Inflammatory macrophage treated with lipopolysaccharide for 4 hours (primary cell): ENCODE measurements at places on chromosomes 3 and 15.

- DNase-seq: no peak
These were observed 47.5 kb upstream of the SELENOK start for GRCh38 chr3:53939086-53939582.

GRCh38 chr15:90040618-90041017 is 39.5 kb downstream of the ZNF710 start:
- DNase-seq: no peak

GRCh38 chr3:71309342-71309741 is 274.2 kb downstream of the FOXP1 start:
- DNase-seq: peak; percentile 8

DNA sequence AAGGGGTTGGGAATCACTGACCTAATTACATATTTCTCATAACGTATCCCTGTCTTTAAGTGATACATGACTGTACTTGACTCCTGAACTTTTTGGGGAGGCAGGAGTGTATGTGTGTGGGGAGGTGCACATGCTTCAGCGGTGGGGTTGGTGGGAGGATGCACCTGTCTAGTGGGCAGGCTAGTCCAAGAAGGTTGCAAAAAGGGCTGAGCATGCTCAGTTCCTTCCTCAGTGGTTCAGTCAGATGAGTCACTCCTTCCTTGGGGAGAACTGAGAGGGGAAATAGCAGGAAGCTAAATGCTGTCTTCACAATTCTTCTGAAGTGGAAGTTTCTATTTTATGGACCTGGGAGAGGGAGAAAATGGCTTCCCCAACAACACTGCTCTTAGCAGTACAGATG is 24.6 kb upstream of the AP4E1 start:
- peak; percentile 90 for DNase-seq

DNA sequence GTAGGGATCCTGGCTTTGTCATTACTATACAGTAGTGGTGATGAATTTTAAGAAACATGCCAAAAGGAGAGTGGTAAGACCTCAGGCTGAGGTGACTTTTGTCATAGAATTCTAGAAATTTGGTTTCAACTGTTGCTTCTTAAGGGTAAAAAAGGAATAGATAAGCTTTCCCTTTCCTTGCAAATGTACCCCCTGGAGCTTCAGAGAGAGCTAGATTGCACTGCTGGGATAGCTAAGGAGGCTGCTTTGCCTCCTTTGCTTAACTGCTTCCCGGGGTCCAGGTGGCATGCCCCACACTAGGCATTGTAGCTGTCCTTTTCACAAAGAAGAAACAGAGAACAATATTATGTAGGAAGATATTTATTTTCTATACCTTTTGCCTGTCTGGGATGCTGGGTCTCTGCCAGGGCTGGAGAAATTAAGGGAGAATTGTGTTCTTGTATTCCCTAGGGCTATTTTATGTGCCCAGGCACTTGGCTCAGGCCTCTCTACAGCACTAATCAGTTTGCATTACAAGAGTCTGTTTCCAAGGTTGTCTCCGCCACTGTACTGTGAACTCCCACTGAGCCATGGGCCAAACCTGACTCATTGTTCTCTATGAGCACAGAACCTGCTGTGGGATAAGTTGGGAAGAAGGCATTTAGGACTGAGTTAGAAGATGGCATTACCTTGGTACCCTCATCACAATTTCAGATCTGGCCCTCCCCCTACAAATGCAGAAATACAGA is 460.0 kb downstream of the PDCD6IP start:
- no peak for DNase-seq

DNA sequence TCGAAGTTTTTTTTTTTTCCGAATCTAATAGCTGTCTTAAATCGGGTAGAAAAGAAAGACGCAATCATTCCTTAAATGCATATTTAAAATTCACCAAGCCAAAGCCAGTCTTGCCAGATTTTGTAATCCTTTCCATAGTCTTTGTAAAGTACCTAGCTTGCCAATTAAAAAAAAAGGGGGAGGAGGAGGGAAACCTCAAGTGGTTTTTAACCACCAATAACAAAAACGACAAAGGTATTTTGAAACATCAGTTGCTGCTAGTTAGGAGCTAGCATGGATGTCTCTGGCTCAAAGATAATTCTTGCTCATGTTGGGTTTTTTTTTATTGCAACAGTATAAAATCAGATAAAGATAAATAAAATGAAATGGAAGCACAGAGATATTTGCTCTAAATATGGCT is 187.9 kb downstream of the MECOM start:
- no peak for DNase-seq

DNA sequence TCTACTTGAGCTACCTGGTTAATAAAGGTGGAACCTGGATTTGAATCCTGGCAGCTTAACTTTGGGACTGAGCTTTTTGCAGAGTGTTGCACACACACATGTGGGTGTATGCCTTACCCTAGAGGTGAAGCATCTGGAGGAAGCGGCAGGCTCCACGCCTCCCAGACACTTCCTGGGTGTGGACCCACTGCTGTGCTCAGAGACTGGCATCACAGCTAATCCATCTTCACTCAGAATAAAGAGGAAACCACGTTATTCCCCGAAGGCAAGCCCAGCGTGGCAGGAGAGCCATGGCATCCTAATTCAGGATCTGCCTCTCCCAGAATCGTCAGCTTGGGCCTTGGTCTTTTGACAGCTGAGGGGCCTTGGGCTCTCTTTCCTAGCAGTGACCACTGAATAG is 25.5 kb downstream of the CCDC13 start:
- peak; percentile 46 for DNase-seq

DNA sequence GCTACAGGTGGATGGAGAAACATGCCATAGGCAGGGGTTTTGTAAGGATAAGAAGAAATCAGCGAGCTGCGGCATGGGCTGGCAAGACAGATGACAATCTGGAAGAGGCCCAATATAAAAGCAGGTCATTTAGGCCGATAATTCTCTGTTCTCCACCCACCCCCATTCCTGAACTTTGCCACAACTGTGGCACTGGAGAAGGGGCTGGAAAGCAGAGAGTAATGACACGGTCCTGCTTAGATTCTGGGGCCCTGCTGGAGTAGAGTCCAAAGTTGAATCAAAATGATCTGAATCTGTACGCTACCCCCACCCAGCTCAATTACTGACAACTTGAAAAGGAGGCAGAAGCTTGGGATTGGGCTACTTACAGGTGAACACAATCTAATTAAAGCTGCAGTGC is 18.4 kb upstream of the BUB1B start:
- no peak for DNase-seq

- no peak for DNase-seq
These were observed 88.8 kb downstream of the CACNA1D start for GRCh38 chr3:53583161-53583690.

DNA sequence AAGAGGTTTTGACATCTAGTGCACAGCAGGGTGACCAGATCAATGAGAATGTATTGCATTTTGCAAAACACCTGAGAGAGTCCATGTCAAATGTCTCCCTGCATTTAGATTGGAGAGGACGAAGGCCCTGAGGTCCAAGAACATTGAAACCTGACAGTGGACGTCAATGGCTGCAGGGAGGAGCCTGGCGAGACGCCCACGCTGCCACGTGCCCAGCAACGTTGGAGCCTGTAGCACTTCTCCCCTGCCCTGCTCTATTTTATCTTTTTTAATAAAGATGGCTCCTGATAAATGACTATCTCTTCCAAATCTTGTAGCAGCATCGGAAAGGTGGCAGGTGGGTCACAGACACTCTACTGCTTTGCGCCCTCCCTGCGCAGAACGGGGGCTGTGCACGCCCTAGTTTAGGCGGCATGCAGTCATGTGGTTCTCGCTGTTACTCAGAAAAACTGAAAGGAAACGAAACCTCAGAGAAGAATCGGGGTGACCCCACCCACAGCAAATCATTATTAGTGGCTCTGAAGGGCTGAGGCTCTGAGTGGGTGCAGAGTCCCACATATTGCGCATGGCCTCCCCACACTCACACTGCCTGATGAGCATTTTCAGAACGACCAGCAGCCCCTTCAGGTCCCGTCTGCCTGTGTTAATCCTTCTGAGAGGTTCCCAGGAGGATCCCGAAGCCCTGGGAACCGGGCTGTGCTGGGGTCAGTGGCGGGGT is 62.5 kb upstream of the TAMM41 start:
- no peak for DNase-seq

- no peak for DNase-seq
These were observed at the start of gene GPR176 for GRCh38 chr15:39919748-39920509. GPR176 (minus strand) TSS chr15:39920266; CDS start chr15:39920026, 240 bp downstream.

- peak; percentile 17 for DNase-seq
These were observed 35.0 kb upstream of the ABHD17C start for GRCh38 chr15:80660119-80660518.

DNA sequence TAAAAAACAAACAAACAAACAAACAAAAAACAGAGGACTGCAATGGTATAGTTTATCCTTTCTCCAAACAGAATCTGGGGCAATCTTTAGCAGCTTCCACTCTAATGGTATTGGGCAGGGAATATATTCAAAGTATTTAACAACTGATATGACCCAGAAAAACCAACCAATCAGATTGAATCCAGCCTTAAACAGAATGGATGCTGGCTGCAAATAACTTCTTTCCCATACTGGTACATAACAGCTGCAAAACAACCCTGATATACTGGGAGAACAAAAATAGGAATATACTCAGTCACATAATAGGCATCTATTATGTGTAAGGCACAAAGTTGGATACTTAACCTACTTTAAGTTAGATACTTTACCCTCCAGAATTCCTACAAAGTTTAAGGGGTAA is 49.1 kb downstream of the UBR1 start:
- DNase-seq: no peak

- no peak for DNase-seq
These were observed 49.4 kb downstream of the GTPBP8 start for GRCh38 chr3:113040231-113040630.

DNA sequence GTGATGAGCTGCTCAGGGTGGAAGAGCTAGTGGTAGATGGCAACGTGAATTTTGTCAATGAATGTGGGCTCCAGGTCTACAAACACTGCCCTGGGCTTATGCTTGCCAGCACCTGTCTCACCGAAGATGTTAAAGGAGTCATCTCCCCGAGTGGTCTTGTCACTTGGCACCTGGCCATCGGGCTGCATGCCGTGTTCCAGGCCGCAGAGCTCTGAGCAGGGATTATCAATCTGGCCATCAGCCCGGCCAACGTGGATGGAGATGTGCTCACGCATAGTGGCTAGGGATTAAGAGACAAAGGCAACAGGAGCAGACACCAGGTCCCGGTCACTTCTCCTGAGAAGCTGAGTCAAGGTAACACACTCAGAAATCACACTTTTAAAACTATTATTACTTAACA is 54.8 kb upstream of the ACTC1 start:
- DNase-seq: no peak

GRCh38 chr15:82539691-82540054 is 584 bp downstream of the RPS17 start:
- DNase-seq: peak; percentile 35

- DNase-seq: peak; percentile 43
These were observed 519 bp downstream of the ASB7 start for GRCh38 chr15:100602823-100603393.

DNA sequence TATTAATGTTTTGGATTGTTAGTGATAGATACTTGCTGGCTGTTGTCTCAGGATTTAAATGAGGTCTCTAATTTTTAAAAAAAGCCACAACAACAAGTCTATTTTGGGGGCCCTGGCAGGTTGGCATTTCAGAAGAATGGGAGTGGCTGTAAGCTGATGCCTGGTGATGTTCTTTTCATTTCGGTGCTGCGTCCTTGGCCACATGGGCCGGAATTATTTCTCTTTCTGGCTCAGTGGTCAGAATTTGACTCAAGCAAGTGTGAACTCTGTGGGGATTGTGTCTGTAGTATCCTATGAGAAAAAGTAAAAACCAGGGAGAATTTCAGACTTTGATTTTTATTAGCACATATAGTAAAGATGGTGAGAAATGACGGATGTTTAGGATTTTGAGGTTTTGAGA is 203.0 kb downstream of the AKAP13 start:
- peak; percentile 42 for DNase-seq

- no peak for DNase-seq
These were observed 197.2 kb upstream of the RBMS3 start for GRCh38 chr3:29083676-29084075.

- DNase-seq: no peak
These were observed 582.2 kb downstream of the FOXP1 start for GRCh38 chr3:71001303-71001830.

GRCh38 chr15:62624547-62625378 is 417.8 kb upstream of the TPM1 start:
- peak; percentile 37 for DNase-seq

DNA sequence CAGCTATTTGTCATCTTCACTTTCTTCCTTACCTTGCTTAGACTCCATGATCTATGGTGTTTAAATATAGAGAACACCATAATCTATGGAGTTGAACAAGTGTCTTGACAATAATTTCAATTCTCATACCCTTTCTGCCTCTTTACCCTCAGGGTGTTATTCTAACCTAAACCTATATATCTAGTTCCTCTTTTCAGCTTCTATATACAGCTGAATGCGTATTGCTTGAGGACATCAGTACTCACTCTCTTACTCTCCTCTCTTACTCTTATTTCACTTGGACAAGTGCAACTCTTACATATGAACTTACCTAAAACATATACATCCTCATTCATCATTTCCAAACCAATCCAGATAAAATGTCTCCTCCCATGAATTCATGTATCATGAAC is 187.1 kb downstream of the RAP2B start:
- no peak for DNase-seq

DNA sequence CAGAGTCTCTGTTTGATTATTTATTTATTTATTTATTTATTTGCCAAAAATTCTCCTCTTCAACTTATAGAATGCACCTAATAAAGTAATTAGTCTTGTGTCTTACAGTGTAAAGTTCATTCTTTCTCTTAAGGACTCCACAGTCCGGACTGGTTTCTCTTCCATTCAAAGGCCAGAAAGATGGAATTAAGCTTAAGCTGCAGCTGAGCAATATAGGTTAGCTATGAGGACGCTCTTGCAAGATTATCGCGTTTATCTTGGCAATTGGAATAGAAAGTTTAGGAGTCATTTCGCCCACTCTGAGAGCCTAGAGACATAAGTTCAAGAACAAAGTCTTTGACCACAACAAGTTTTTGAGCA is 15.0 kb downstream of the TAGLN3 start:
- no peak for DNase-seq

DNA sequence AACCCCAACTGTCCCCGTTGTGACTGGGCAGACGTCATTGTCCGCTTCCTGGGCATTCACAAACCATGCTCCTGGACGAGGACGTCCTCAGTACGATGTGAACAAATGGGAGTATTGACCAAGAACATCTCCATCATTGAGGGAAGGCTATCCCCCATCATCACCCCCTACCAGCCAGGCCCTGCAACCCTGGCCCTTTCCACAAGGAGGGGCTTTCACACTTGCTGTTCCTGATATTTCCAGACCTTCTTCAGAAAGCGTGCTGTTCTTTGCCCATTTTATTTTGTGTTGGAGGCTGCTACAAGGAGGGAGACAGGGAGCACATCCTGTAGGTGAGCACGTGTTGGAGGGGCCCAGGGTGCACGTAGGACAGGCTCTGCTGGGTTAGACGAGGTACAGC is 277.0 kb upstream of the LRRC3B start:
- no peak for DNase-seq

DNA sequence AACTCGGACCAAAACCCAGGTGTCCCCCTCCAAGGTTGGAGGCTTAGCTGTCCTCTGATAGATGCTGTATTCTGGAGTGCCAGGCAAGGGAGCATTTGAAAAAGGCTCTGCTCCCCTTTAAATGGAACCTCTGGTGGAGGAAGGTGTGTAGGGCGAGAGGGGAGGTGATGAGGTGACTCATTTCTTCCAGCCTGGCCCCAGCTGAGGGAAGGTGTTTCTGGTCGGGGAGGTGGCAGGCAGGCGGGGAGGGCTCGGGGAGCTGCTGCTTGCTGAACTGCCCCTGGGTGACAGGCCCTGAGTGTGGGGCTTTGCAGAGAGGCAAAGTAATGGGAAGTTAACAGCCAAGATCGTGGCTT is 18.8 kb downstream of the PSTPIP1 start:
- DNase-seq: no peak

- peak; percentile 95 for DNase-seq
These were observed 132.6 kb upstream of the HES1 start for GRCh38 chr3:194003114-194004057.
